ENCODE measurements at places on chromosomes 4 and X.

- DNase-seq, result peak; percentile 9
Measured at GRCh38 chr4:41933997-41934503, 1.2 kb upstream of the TMEM33 start.

DNA sequence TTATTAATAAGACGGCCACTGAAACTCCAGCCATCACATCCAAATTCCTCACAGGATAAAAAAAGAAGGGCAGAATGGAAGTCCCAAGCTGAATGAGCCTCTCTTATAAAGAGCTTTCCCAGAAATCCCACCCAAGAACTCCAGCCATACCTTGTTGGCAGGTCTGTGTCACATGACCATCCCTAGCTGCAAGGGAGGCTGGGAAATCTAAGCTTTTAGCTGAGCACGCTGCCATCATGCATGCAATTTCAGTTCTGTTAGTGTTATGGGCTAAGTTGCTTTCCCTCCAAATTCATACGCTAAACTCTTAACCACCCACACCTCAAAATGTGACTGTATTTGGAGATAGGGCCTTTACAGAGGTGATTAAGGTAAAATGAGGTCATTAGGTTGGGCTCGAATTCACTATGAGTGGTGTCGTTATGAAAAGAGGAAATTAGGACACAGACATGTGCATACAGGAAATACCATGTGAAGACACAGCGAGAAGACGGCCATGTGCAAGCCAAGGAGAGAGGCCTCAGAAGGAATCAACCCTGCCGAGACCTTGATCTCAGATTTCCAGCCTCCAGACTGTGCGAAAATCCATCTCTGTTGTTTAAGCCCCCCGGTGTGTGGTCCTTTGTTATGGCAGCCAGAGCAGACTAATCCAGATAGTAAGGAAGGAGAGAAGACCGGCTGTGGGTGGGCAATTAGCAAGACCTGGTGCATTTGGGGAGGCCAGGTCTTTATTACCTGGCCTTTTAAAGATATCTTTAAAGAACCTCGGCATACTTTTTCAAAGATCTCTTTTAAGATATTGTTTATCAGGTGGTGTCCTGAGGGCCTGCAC is 317.6 kb downstream of the BCOR start:
- peak; percentile 33 for DNase-seq

GRCh38 chr4:92334716-92335350 is 31.1 kb downstream of the GRID2 start:
- no peak for DNase-seq

- DNase-seq, result peak; percentile 83
Measured at GRCh38 chr4:1723131-1723801, 1.9 kb downstream of the TACC3 start.

DNA sequence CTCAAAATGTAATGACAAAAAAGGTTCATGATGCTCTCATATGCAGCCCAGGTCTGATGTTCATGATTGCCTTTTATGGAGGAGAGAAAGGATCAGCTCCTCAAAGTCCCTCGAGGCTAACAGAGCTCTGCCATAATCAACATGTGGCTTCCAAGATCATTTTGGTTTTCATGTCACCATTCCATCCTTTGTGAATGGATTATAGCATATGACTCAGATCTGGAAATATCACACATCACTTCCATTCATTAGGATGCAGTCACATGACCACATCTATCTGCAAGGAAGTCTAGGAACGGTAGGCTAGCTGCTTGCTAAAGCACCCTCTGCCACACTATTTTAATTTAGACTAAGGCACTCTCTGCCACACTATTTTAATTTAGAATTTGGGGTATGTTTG is 77.6 kb downstream of the COX18 start:
- no peak for DNase-seq

DNA sequence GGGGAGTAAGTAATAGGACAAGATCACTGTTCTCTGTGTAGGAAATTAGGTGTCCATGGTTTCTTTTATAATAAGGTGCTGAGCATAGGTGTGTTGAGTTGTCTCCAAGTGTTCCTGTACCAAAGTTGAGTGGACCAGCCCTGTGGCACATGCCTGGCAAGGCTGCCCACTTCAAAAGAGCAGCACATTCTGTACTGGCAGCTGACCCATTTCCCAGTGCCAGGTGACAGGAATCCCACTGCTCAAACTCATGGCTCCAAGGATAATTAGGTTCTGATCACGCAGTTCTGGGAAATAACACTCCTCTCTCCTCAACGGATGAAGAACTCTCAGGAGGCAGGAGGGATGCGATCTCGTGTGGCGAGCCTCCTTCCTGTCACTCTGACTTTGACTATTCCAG is 12.8 kb upstream of the LGI2 start:
- no peak for DNase-seq

GRCh38 chrX:133042260-133042659 is 54.6 kb downstream of the USP26 start:
- DNase-seq, result no peak

- DNase-seq, result no peak
Measured at GRCh38 chrX:35115205-35115604, 172.6 kb downstream of the FAM47B start.

- DNase-seq, result peak; percentile 4
Measured at GRCh38 chr4:74933562-74934015, 673 bp downstream of the PARM1 start.

DNA sequence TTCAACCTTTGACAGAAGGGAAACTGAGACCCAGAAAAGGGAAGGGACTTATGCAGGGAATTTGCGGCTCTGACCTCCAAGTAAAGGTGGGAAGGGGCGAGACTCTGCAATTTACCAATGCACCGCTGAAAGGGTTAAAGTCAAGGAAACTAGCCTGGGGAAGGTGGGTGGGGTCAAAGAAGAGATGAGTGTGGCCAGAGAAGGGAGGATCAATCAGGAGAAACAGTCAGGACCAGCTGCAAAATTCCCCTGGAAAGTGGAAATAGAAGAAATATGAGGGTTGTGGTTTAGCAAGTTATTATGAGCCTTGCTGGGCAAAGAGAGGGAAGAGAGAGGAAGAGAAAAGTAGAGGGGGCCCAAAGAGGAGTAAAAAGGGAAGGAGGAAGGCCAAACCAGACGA is 30.5 kb downstream of the STARD8 start:
- no peak for DNase-seq

- DNase-seq, result peak; percentile 25
Measured at GRCh38 chrX:18543738-18544137, 118.3 kb downstream of the CDKL5 start.

GRCh38 chr4:12260453-12260852 is 831.8 kb upstream of the HS3ST1 start:
- no peak for DNase-seq

DNA sequence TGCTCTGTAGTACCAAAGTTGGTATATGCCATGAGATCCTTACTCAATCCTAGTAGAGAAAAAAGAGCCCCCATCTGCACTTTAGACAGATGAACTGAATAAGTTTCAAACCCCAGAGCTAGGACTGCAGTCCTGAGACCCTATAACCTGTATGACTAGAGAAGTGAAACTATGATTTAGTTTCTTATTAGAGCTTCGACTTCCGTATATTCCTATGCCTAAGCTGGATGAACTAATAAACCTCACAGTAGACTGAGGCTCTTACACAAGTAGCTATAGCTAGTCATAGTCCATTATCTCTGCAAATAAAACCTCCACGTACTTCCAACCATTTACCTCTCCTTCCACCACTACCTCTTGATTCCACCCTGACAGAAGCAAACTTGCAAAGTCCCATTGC is 6.3 kb upstream of the OTUD4 start:
- DNase-seq, result no peak

GRCh38 chr4:31058656-31059055 is 338.5 kb downstream of the PCDH7 start:
- no peak for DNase-seq

DNA sequence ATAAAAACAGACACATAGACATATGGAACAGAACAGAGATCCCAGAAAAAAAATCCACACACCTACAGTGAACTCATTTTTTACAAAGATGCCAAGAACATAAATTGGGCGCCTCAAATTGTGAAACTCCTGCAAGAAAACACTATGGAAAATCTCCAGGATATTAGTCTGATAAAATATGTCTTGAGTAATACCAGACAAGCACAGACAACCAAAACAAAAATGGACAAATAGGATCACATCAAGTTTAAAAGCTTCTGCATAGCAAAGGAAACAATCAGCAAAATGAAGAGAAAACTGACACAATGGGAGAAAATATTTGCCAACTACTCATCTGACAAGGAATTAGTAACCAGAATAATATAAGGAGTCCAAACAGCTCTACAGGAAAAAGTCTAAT is 337.3 kb upstream of the DIPK2B start:
- DNase-seq, result no peak

DNA sequence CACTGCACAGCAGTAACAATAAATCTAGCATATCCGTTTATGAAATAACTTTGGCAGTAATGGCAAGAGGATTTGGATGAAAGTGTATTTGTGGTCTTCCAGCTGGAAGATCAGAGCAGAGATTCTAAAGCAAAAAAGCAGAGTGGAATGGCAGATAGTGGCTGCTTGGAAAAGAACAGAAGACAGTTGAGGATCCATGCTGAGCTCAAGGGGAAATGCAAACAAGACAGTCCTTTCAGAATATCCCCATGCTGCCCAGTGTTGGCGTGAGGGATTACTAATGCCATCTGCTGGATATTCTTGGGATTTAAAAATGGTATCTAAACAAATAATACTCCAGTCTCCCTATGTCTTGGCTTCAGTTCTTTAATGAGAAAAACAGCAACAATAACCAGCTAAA is 629.1 kb upstream of the ATOH1 start:
- peak; percentile 57 for DNase-seq

DNA sequence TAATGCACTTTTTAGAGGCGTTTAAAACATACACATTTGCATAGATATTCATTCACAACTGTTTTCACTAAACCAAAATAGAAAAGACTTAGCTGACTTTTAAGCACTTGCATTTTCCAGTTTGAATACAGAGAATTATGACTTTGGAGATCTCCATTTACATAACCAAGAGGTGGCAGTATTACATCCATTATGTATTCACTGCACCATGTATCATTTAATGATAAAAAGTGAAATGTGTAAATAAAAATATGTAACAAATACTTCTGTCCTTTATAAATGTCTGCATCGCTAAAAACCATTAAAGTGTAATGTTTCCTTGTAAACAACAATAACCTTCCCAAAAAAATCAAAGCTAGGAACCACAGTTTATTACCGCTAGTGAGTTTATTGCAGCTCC is 413.2 kb downstream of the FGF13 start:
- DNase-seq, result peak; percentile 0

DNA sequence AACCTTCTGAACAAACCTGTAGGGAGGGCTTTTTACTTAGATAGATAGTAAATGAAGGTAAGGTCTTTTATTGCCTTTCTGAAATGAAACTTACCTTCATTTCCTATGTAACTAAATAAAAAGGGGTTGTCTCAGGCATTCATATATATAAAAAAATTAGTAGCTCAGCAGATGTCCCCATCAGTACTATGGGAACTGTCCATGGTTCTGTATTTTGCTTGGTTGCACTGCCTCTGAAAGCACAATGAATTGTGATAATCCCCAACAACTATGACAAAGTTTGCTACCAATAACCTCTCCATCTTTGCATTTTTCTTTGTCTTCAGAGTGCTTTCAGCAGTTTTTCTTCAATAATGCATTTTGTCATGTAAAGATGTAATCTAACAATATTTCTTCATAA is 222.4 kb downstream of the SLIT2 start:
- DNase-seq, result peak; percentile 25

DNA sequence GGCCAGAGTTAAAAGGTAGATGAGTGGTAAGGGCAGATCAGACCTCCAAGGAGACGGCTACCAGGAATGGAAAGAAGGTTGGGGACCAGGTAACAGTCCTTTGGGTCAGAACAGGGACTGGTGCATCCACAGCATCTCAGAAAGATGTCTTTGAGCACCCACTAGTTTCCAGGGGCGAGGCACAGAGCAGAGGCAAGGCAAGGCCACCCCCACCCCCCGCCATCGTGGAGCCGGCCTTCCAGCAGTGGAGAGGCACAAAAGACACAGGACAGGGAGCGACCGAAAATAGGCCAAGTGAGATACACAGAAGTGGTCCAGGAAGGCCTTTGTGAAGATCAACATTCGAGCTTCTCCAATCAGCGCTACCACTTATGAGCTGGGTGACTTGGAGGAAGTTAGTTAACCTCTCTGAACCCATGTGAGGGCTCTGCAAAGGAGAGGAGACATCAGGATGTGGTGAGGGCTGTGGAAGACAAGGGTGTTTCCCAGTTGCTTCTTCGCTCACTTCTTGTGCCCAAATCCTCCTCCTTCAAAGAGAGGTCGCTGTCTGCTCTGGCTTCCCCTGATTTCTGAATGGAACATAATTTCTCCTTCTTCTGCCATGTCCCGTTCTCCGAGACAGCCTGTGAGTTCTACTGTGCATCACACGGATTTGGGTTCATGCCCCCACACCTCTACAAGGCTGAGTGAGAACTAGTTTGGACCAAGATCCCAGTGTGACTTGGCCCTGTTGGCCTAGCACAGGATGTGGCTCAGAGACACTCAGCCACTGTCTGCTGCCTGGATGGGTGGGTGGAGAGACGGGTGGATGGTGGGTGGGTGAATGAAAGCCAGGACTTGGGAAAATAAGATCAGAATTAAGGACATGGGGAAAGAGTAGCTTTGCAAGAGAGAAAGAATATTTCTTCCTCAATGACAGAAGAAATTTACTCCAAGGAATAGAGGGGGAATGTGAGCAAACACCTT is 16.7 kb upstream of the MSX1 start:
- DNase-seq, result no peak

DNA sequence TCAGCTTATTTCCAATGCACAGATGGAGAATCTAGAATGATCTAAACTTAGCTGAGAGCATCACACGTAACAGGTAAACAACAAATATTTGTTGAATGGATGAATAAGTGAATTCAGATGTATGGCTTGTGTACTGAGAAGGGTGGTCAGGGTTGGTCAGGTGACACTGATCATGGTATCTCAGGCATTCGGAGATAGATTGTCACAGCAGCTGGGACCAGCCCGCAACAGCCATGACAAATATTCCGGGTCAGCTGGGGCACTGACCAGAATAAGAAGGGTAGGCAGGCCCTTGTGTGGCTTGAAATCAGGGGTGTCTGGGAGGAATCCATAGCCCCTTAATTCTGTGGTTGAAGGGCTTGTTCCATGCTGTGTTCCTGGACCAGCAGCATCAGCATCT is 159.4 kb upstream of the ARX start:
- no peak for DNase-seq

DNA sequence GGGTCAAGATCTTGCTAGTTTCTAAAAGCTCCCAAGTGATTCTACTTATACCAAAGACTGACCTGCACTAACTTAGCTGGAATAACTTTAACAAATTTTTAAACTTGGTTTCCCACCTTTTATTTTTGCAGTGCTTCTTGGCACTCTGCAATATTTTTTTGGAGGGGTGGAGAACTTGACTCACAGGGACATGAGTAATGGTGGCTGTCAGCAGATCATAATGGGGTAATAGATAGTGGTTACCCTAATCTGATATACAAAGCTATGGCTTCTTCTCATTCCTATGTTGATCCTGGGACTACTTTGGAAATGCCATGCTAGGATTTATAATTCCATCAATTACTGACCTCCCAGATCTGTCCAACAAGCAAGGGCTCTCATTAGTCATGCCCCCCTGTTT is 295.7 kb downstream of the GPAT3 start:
- no peak for DNase-seq

Data from hematopoietic multipotent progenitor cell treated with erythropoietin and hydrocortisone succinate and interleukin-3 and kit ligand, for 4 days (in vitro differentiated cells).